ENCODE measurements at places on chromosomes 1 and 21. TPM values are rescaled to one million over a fixed set of nuclear protein-coding genes. Genes with fewer than 3 reads are reported as not detected.

DNA sequence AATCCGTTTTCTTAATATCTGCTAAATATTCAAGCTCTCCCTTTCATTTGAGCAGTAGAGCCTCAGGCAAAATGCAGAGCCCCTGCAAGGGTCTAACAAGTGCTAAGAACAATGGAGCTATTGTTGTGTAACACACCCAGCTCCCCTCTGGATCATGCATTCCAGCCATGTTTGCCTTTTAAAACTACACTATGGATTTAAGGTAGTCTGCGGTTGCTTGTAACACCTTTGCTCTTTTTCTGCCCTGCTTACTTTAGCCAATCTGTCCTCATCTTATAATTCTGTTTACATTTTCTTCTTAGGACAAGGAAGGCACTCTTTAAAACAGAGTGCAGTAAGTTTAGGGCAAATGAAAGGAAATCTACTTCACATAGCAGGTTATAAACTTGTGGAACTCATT, 60.0 kb upstream of the C1orf105 start:
- DNase-seq, result no peak

- no peak for DNase-seq
Measured at GRCh38 chr1:203173566-203173965, 2.1 kb downstream of the MYBPH start.

PROK1 gene
- total RNA-seq, result 0.30 TPM

UBXN10 gene
- total RNA-seq, result 9.8 TPM

PCSK9 gene
- total RNA-seq, result 3.2 TPM

- DNase-seq, result no peak
Measured at GRCh38 chr1:172948457-172948856, 102.3 kb downstream of the TNFSF18 start.

GRCh38 chr1:166511761-166512160, 327.5 kb upstream of the POGK start:
- no peak for DNase-seq

Data from spinal cord (tissue), 10 donors.